NCI-H1436 treated with DMSO at 0.1 percent for 48 hours (cell line): ENCODE measurements at places on chromosomes 6 and 20.

GRCh38 chr20:24634855-24635254, 165.4 kb downstream of the SYNDIG1 start:
- no peak for DNase-seq

- no peak for DNase-seq
These were observed 142.3 kb upstream of the SLC22A16 start for GRCh38 chr6:110618591-110619267.

- no peak for DNase-seq
These were observed 92.1 kb upstream of the SPTLC3 start for GRCh38 chr20:12916699-12917098.

- DNase-seq = no peak
These were observed 41.7 kb downstream of the SLC9A8 start for GRCh38 chr20:49854190-49854875.

DNA sequence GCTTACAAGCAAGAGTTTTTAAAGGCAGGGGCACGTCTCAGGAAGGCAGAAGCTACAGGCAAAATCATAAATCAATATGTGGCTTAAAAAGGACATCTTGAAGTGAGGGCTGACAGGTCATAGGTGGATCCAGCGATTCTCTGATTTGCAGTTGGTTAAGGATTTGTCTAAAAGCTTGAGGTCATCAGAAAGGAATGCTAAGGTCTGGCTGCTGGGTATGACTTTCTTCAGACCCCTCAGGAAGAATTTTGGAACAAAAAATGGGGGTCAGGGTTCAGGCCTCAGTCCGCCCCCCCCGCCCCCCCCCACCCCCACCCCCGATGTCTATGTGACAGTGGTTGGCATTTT, 261.9 kb downstream of the CDH4 start:
- DNase-seq = no peak

DNA sequence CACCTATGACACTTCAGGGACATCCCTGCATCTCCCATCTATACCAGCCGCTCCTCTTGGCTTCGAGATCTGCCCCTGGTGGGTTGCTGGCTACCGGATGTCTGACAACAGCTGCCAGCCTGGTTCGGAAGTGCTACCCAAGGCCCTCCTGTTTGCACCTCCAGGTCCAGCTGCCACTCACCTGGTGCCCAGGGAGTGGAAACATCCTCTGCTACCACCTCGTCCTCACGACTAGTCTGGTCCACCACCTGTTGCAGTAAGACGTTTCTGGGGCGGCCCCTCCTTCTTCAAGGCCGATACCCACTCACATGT, 8.3 kb upstream of the PCMTD2 start:
- DNase-seq = no peak

DNA sequence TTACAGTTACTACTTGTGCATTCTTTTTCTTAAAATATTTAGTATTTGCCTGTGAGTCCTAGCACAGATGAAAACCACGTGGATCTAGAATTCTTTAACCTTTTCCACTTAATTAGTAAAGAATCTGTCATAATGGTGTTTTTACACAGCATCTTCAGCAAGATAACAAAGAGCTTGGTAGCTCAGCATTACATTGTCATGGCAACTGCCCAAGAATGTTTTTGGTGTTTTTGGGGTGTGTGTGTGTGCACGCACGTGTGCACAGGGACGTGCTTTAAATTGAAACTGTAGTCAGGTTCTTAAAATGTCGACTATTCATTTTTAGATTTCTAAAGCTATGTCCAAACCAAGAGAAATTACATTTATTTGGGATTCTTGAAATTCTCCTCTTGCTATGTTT, 108.0 kb downstream of the FIG4 start:
- no peak for DNase-seq

DNA sequence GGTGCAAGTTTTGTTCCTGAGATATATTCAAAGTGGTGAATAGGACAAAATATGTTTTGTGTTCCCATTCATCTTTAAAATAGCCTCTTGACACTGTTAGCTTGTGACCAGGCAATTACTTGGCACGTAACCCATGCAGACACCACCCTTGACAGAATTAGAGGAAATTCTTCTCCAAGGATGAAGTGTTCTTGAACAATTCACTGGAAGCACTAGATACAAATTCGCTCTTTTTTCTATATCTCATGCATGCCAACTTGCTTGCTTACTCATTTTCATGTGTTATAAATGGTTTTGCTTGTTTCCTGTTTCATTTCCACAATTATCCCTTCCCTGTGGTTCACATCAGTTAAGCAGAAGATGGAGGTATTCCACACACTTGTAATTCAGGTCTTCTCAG, 105.2 kb upstream of the MAN1A1 start:
- no peak for DNase-seq

- no peak for DNase-seq
These were observed 28.4 kb downstream of the DAAM2 start for GRCh38 chr6:39820553-39820952.

DNA sequence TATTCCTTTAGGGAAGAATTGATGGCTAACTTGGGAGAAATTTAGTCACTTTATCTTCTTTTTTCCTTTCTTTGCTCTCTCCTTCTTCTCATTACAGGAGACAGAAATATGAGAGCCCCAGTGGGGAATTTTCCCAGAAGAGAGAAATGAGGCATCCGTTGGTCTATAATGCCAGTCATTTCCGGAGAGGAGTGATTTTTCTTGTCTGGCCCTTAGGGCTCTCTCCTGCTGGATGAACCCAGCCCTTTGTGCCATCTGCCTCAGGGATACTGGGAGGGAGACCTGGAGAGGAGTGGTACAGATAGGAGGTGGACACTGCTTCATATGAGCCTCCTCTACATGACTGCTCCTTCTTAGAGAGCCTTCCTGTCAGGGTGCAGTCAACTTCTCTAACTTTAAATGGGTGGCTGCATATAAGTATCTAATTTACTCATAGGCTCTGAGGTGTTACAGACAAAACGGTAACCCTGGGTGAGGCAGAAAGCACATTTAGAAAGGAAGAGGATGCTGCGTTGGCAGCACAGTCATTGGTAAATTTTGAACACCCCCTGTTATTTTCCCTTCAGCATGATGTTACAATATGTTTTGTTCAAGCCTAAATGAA, 21.9 kb downstream of the RIMS1 start:
- DNase-seq = no peak

DNA sequence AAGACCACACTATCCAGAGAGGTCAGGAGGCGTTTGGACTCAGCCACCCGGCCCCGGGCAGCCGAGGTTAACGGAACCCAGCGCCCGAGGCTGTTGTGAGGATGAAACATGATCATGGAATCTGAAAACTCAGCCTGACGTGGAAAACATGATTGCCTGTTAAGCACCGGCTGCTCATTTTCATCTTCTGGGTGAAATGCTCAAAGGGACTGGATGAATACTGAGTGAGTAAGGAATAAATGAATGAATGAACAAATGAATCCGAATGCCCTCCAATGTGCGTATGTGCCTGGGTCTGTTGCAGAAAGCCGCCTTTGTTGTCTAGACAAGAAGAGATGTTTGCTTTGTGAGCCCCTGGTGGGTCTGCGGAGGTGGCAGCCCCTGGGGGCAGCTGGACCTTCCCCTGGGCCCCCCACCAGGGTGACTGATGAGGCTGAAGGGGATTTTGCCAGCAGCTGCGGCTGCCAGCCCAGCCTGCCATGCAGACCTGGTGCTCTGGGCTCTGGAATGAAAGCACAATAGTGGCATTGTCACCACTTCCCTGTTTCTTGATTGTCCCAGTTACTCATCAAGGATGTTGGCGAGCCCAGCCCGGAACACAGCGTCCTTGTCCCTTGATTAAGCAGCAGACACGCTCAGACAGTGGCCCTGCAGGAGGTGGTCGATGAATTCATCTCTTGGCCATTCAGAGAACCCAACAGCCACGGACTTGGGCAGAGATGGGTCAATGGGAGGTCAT, 211.1 kb downstream of the ANKRD60 start:
- DNase-seq = no peak

GRCh38 chr20:35871259-35871771, 83.0 kb downstream of the SCAND1 start:
- DNase-seq = no peak

DNA sequence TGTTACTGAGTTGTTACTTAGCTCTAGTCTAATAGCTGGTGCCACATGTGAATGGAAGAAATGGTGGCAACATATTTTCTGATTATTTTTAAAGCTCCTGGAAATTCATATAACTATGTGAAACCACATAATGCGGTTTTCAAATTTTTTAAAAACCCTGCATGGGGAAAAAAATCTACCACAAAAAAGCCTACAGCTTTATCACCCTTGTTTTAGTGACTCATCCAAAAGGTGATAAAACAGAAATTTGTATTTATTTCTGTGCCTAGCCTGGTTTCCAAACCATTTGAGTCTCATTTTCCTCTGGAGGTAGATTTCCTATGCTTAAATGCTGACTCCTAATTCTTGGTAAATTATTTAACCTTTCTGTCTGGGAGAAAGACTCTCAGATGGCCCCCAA, 5.4 kb upstream of the FBXO30 start:
- DNase-seq = no peak

- DNase-seq = no peak
These were observed 50.9 kb upstream of the TAB2 start for GRCh38 chr6:149266659-149267058.

GRCh38 chr6:165722022-165722421, 59.0 kb upstream of the PDE10A start:
- no peak for DNase-seq

DNA sequence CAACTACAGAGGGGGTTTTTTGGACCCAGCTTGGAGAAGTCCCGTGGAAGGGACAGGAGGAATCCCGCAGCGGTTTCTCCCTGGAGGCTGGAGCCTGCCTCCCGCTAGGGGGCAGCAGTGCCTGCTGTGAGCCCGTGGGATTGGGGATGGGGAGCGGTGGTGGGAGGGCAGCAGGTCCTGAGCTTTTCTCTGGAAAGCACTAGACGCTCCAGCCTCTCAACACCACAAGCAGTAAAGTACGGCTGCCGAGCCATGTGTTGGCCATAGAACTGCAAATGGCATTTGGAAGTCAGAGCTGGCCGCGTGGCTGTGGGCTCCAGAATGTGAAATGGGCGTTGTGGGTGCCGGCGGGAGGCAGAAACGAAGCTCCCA, 47.8 kb downstream of the GMPR start:
- DNase-seq = no peak

DNA sequence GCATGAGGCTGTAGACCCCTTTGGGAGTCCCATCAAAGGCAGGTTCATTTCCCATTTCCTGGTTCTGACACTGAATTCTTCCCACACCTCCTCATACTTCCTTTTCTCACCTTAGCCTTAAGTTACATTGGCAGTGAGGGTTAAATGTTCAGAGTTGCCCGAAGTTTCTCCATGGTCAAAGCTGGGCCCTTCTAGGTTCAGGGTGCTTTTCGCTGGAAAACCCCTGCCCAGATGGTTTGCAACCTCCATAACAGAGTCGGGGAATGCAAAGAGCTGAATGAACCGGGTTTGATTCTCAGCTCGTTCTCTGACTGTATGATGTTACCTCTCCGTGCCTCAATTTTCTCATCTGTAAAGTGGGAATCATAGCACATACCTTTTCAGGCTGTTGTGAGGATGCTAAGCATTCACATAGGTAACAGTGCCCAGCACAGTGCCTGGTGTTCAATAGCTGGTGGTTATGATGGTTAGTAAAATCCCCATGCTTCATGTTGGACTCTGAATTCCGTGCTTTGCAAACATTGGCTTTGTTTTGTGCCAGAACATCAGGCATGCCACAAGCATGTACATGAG, 149.8 kb downstream of the NFATC2 start:
- no peak for DNase-seq

DNA sequence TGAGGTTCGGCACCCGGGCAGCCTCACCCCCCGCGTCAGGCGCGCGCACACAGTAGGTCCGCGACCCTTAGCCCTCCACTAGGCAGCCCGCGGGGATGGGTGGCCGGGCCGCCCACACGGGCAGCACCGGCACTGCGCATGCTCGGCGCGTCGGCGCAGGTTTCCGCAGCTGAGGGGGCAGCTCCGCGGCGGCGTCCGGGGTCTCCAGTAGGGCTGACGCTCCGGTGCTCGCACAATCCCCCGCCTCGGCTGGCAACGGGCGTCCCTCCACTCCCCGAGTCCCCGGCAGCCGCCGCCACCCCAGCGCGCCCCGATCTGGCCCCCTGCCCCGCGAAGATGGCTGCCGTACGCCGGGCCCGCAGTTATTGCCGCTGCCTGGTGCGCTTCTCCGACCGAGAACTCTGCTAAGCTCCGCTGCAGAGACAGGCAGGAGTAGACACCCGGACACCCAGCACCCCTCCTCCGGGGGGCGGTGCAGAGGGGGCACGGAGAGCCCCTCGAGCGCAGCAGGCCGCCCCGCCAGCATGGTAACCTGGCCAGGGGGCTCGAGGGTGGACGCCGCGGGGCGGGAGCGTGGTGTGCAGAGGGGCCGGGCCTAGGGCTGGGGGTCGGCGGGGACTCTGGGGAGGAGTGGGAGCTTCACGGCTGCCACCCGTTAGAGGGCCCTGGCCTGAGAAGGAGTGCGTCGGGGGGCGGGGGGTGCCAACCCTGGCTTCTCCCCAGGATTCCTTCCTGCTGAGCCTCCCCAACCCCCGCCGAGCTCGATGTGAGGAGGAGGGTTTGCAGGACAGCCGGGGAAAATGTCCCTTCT, at the start of gene FBXO9:
FBXO9 (plus strand) TSS at position 139 of the 811 bp plus-strand sequence; CDS start at position 525, 386 bp downstream.
- DNase-seq = peak; percentile 54

- DNase-seq = no peak
These were observed 31.5 kb upstream of the EDN3 start for GRCh38 chr20:59268870-59269269.

- no peak for DNase-seq
These were observed 61.8 kb downstream of the NFATC2 start for GRCh38 chr20:51480507-51481270.
